ENCODE measurements at places on chromosomes 4 and X.

DNA sequence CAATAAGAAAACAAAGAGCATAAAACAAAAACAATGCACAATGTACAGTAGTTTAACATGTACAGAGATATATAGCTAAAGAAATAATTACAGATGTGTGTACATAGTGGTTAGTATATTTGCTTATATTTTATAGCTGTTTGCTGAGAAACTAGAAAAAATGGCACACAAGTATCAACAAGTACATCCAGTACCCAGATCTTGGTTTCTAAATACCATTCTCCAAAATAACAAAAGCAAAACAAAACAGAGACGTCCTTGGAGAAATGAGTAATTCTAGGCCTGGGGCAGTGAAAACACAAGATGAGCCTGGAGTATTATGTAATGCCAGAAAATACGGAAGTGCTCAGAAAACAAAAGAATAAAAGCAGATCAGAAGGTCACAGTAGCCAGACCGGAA lies 189.6 kb downstream of the TMEM47 start:
- DNase-seq, result no peak

GRCh38 chr4:31192341-31192740 lies 472.2 kb downstream of the PCDH7 start:
- no peak for DNase-seq

DNA sequence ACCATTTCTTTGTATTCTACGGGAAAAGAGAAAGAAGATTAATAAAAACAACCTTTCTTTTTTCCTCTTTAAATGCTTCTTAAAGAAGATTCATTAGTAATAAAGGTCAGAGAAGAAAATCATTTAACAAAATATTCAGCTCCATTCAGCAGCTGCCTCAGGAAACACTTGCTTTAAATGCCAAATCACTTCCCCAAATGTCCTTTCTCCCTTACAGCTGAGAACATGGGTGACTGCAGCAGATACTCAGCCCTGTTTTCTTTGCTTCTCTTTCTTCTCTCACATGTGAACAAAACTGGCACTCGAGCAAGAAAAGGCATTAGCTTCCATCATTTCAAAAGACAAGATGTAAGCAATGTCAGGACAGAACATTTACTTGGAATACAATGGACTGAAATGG lies 120.2 kb downstream of the INPP4B start:
- DNase-seq, result no peak

GRCh38 chr4:80268936-80269335 lies 2.5 kb downstream of the FGF5 start:
- DNase-seq, result no peak

- DNase-seq, result no peak
Measured at GRCh38 chrX:141924293-141924692, 20.6 kb downstream of the MAGEC1 start.

- no peak for DNase-seq
Measured at GRCh38 chr4:161350946-161351345, 812.9 kb downstream of the FSTL5 start.

DNA sequence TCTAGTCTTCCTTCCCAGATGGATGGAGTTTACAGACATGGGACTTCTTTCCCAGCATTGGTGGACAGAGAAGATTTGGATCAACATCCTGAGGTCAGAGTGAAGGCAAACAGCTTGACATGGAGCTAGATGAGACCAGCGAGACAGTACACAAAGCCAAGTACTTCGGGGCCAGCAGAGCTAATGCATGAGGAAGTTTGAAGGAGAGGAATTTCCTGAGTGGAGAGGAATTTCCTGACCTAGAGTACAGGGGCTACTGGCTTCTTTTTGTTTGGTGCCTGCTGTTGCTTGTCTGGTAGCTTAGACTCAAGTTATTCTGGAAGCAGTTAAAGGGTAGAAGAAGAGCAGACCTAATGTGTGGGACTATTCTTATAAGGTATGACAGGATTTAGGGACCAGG lies 69.1 kb upstream of the EOLA2 start:
- DNase-seq, result no peak

GRCh38 chr4:166875821-166876220 lies 358.5 kb downstream of the SPOCK3 start:
- no peak for DNase-seq

GRCh38 chrX:111503485-111503993 lies 7.9 kb upstream of the SERTM2 start:
- DNase-seq, result no peak

DNA sequence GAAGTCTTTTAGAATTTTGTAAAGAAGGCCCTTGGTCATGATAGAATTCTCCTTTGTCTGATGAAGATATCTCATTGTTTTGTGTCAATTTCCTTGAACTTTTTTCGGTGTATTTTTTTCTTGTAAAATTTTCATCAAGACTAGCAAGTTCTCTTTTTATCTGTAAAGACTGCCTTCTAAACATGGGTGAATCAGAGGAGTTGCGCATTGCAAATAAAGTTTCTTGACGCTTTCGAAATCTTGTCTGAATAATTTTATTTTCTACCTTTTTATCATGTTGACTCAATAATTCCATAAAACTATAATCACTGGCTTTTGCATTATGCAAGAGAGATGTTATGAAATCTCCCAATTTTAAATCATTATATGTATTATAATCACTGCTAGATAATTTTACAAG lies 66.2 kb downstream of the NCAPG start:
- no peak for DNase-seq

GRCh38 chr4:45554423-45554822 lies 569.4 kb downstream of the GABRG1 start:
- DNase-seq, result no peak

DNA sequence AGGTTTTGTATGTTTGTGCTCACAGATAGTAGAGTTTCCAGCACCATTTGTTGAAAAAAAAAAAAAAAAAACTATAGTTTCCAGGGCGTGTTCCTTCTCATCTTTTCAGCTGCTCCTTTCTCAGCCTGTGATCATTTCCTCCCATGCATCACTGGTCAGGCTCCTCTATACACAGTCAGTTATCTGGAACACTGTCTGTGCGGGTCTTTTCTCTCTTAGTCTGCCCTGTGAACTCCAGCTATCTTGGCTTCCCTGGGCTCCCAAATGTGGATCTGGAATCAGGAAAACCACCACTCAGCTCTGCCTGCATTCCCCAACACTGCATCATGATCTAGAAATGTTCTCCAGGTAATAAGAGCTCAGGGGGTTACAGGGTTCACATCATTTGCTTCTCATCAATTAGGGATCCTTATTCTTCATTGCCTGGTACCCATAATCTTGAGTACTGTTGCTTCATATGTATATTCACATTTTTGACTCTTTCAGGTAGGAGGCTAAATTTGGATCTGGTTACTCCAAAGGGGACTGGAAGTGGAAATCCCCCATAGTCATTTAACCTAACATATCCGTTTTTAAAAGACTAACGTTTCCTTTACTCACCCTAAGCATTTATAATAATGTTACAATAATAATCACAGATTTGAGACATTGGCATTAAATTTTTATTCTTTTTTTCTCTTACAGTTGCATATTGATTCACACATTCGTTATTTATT lies 221.8 kb upstream of the KLF3 start:
- DNase-seq, result no peak

DNA sequence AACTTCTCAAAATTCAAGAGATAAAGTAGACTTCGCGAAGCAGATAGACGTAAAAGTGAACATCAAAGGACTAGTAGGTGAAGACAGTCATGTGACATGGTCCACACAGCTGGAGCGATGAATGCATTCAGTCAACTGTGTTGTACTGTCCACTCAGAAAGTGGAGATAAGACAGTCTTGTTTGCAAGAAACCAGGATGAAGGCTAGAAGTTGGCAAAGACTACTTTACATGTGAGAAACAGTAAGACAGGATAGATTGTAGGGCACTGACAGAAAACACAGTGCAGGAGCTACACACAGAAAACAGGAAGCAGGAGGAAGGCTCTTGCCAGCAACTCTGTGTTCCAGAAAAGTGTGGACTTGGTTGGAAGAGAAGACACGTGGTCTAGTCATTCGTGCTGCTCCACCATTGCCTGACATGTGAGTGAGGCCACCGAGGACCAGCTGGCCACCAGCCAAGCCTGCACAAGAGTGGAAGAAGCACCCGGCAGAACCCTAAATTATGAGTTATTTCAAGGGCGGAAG lies 78.9 kb downstream of the FAT1 start:
- no peak for DNase-seq

GRCh38 chr4:105147016-105147552 lies 408 bp downstream of the TET2 start:
- no peak for DNase-seq

DNA sequence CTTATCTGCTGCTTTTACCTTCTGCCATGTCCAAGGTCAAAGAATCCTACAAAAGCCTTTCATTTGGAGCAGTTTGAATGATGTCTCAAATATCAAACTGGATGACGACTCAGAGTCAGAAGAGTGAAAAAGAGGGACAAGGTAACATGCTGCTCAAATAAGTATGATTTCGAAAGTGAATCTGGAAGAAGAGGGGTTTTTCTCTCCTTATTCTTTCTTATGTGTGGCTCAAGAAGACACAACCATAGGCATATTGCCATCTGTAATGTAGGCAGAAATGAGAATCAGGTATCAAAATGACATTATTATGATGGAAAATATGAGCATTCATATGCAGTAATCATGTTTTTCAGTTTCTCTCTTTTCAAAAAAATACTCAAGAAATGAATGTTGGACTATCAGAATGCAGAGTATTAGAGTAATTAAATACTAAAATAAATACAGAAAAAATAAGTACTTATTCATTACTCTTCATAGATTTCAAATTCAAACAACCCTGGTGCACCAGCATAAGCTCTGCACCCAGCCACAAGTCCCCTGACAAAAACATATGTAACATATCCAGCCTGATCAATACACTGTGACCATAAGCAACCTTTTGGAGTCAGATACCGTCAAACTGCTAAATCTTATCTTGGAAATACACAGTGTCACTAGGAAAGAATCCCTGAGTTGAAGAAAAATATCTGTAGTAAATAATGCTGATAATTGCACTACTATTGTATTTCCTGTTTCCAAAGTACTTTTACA lies 468.6 kb downstream of the INPP4B start:
- DNase-seq, result no peak
